Astrocyte of the spinal cord (primary cell): ENCODE measurements at places on chromosomes 3 and 15.

DNA sequence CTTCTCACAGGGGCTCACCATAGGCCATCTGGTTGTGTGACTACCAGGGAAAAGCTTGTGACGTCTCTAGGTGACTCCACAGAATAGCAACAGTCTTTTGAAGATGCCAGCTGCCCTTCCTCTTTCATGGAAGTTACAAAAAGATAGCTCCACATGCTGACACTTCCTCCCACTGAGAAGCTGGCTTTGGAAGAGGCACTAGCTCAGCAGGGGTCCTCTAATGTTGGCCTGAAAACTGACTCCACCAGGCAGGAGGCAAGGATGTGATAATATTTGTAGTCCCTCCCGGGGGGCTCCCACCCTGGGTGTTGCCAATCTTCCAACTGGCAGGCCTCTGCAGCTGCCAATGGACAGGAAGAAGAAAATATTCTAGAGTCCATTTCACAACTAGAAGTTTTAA is 343.5 kb downstream of the NEK10 start:
- DNase-seq = no peak

- no peak for DNase-seq
These were observed 2.4 kb downstream of the SLC25A38 start for GRCh38 chr3:39385456-39386090.

DNA sequence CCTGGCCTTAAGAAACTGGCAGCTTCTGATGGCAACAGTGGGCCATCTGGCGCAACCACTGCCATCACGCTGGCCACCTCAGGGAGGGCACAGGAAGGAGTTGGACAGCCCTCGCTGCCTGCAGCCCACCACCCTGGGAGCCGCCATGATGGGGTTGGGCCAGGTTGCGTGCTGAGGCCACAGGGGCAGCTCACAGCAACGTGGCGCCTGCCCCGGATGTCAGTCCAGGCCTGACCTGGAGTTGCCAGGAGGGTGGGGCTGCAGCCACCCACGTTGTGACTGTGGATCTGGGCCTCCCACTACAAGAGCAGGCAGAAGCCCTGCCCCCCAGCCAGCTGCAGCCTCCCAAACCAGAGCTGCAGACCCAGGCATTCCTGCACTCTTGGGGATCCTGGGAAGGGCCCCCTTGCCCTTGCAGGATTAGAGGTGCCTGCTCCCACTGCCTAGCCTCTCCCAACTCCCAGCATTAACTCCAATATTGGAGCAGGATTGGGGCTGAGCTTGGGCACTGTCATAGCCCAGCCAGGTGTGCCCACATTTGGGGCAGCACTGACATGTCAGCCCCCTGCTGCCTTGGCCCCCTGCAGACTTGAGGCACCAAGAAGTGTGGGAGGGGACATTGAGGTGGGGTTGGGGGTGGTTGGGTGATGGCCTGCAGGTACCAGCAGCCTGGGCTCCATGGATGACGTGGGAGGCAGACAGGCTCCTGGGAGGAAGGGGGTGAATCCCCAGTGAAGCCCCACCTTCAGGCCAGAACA is 468.9 kb upstream of the CCDC54 start:
- DNase-seq = no peak

GRCh38 chr15:60184579-60184978 is 180.5 kb downstream of the FOXB1 start:
- peak; percentile 43 for DNase-seq

GRCh38 chr3:197268294-197268693 is 30.1 kb downstream of the DLG1 start:
- DNase-seq = no peak

GRCh38 chr3:23217872-23218554 is 14.9 kb downstream of the UBE2E2 start:
- peak; percentile 42 for DNase-seq

DNA sequence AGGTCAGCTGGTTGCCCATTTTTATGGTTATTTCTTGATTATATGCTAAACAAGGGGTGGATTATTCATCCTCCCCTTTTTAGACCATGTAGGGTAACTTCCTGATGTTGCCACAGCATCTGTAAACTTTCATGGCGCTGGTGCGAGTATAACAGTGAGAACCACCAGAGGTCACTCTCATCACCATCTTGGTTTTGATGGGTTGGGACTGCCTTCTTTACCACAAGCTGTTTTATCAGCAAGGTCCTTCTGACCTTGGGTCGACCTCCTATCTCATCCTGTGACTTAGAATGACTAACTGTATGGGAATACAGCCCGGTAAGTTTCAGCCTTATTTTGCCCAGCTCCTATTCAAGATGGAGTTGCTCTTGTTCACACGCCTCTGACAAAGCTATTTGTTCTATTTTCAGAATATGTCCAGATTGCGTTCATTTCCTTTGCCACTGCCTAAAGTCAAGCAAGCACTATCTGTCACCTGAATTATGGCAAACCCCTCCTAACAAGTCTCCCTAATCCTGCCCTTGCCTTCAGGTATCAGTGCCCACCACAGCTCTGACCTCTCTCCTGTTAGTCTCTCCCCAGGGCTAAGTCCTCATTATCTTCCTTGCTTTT is 308.5 kb downstream of the ROBO2 start:
- peak; percentile 14 for DNase-seq

DNA sequence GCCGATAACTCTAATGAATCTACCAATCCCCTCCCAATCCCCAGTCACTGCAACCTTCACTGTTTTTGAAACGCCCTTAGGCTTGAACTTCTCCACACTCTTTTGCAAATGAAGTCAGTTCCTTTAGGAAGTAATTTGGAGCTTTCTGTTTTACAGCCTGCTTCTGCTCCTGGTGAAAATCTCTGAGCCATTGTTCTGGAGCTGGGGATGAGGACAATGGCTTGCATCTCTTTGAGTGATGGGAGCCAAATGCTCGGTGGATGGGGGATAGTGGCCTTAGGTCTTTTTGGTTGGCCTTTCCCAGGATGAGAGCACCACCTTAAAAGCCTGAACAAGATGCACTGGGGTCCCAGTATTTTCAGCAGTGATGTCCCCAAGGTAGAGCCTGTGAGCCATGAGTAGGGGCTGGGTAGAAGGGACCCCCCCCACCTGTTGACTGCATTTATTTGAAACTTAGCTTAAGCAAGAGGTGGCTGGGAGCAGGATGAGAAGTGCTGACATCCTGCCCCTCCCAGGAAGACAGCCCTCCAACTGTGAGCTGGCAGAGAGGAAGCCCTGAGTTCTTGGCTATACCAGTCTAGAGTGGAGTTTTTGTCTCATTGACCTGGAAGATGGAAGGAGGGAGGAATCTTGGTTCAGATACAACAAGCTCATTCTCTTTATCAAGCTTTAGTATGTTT is 7.6 kb upstream of the MYO5C start:
- DNase-seq = no peak

GRCh38 chr3:128618398-128618726 is 32.3 kb downstream of the RPN1 start:
- DNase-seq = no peak

GRCh38 chr3:170725285-170725731 is 139.4 kb upstream of the SLC7A14 start:
- DNase-seq = no peak

DNA sequence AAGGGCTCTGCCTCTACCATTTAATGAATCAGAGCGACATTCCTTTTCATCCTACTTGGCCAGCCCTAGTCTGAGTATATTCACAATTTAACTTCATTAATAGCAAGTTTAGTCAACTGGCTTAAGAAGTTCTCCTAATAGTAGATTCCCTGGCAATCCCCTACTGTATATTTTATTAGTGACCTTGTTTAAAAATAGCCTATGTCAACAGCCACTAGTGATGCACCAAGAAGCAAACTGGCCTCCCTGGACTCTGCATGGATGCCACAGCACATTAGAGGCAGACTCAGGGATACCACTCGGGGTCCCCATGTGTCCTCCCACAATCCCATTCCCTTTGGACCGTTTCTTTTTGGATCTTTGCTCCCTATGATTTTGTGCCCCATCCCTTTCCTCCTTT is 83.6 kb downstream of the THSD4 start:
- no peak for DNase-seq

DNA sequence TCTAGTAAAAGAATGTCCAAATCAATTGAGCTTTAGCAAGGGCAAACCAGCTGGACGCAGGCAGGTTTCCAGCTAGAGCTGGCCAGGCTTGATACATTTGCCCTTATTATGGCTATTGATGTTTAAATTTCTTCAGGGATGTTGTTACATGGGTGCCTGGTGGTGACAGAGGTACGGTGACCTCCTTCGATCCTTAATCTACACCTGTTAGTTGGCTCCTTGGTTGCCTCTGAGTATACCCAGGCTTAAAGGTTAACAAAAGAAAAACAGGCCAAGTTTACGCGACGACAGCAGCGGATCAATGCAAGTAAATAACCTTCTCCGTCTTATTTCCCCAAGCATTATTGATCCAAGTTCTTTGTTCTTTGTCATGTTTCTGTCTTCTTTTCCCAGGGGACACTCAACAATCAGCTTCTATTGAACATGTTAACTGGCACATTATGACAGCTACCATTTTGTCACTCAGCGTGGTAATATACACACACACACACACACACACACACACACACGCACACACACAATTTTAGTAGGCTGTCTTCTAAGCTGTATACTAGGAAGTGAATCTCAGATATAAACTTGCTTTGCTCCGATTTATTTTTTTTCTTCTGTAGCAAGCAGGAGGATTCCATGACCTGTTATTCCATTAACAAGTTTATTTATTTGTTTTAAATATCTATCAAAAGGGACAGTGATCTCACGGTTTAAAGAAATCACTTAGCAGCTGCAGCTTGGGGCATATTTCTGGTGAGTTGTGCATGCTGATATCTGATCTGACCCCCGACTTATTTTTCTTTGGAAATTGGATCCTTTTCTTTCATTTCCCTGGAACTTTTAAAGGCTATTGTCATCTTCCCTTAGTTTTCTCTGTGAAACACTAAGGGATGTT is 844.7 kb downstream of the MCTP2 start:
- peak; percentile 14 for DNase-seq

- DNase-seq = peak; percentile 78
These were observed 124.6 kb downstream of the AKAP13 start for GRCh38 chr15:85504749-85505676.

GRCh38 chr3:175193815-175194518 is 334.8 kb downstream of the NAALADL2 start:
- peak; percentile 24 for DNase-seq

DNA sequence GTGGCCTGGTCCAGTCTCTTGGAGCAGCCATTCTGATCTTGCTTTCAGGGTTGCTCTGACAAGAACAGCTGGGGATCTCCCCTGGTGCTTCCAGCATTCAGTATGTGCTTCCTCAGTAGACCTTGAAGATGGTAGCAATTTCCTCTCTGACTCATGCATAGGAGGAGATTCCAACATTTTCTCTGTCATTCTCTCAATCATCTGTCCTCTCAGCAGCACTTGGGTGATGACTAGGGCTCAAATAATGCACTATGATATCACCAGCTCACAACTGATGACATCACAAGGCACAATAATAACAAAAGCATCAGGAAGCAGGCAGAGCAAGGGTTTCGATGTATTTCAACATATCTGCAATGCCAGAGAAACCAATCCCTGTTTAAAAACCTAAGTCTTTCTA is 52.7 kb downstream of the NFKBIZ start:
- peak; percentile 93 for DNase-seq

- peak; percentile 52 for DNase-seq
These were observed 36.0 kb downstream of the MORC1 start for GRCh38 chr3:109081746-109082510.

DNA sequence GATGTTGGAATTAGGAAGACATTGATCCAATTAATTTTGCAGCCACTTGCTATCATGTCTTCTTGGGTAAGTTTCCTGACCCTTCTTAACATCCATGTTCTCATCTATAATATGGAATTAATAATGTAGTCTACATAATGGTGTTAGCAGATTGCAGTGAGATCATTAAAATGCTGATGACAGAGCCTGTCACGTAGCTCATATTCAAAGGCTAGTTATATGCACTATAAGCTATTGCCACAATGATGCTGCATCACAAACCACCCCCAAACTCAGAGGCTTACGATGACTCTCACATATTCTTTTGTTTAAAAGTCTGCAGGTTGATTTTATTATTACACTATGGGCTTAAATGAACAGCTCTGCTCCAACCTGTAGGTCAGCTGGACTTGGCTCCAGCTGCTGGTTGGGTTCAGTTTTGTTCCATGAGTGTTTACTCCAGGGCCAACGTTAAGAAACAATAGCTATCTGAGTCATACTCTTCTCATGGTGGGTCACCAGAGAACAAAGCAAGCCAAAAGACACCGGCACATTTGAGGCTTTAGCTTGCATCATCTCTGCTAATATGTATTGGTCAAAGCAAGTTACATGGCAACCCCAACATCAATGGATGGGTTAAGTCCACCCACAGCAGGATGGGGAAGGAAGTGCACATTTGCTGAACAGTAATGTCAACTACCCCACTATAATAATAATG is 250.0 kb upstream of the SLCO3A1 start:
- peak; percentile 59 for DNase-seq

DNA sequence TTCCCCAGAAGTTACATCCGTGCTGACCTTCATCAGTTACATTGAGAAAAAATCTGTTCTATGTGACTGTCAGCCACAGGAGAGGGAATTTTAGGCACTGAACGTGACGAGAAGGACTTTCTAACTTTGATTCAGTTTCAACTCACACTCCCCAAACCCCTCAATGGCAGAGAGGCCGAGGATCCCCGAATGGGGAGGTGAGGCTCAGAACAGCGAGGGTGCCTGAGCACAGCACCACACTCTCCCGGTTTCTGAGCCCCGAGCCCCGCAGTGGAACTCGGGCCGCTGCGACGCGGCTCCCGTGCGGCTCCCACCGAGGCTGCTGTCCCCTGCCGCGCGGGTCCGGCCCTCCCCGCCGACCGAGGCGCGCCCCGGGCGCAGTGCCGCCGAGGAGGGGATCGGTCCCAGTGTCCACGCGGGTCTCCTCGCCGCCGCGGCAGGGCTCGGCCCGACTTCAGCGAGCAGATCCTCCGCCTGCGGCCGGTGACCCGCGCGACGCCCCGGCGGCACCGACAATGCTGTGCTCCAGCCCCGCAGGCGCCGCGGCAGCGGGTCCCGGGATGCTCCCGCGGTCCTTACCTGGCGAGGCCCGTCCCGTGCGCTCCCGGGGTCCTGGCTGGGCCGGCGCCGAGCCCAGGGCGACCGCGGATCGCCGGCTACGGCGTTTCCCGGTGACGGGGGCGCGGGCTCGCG is 439 bp downstream of the CTXND1 start:
- DNase-seq = no peak

DNA sequence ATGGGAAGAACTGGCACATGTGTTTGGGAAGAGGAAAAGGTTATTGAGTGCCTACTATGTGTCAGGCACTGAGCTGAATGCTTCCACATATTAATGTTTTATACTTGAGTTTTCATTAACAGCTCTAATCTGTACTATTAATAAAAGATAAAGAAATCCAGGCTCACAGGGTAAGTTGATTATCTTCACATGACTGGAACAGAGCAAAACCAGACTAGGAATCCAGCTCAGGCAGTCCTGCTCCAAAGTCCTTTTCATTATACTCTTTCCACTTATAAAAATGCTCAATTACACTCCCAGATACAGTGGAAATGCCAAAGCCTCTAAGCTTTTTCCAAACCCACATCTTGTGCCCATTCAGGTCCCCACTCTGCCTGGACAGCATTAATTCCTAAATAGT is 97.6 kb downstream of the TNIK start:
- no peak for DNase-seq

GRCh38 chr15:69849232-69849610 is 248.5 kb downstream of the TLE3 start:
- DNase-seq = no peak

GRCh38 chr15:34018021-34018645 is 20.9 kb downstream of the AVEN start:
- DNase-seq = no peak

- DNase-seq = no peak
These were observed 503.6 kb upstream of the NAALADL2 start for GRCh38 chr3:174355505-174355904.

- DNase-seq = no peak
These were observed 224.0 kb downstream of the TBC1D5 start for GRCh38 chr3:17518189-17519059.
